ENCODE measurements at places on chromosomes 6 and 20.

- no peak for DNase-seq
Observed at GRCh38 chr6:138776659-138777058, 3.1 kb downstream of the CCDC28A start.

DNA sequence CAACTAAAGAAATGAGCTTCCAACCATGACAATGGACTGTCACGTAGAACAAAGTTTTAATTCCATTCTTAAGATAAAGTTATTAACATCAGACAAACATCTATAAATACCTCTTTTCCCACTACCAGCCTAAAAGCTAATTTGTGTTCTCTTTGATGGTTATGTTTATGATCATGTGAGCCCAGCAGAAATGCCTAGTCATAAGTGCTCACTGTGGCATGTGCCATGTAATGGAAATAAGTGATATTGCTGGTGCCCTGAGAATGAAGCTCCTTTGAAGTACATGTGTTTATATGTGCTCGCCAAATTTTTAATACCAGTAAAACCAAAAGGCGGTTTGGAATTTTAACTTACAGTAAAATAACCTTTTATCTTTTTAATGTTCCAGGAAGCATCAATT is 205.8 kb downstream of the ISM1 start:
- DNase-seq, result no peak

DNA sequence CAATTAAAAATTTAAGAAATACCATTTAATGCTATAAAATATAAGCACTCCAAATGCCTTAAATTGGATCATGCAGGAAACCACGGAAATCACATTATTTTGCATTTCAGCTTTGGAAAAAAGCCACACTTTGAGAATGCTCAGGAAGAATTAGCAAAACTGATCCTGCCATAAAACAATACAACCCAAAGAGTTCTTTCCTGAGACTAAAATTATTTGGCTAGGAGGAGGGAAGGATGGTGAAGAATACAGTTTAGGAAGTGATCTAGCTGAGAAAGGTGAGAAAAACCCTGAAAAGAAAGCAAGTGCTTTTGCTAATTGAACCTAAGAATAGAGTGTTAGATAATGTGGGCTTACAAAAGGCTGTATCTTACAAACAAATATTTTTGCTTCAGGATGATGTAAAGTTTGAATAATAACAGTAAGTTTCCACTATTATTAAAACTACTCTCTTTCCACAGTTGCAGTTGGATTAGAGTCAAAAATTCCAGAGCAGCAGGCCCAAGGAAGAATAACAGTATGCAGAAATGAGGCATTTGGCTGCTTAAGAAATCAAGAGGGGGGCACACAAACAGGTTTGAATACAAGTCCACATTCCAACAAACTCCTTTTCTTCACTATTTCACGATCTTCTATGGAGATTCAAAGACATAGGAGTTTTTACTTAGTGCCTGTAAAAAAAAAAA is 565.4 kb downstream of the RFPL4B start:
- DNase-seq, result no peak

DNA sequence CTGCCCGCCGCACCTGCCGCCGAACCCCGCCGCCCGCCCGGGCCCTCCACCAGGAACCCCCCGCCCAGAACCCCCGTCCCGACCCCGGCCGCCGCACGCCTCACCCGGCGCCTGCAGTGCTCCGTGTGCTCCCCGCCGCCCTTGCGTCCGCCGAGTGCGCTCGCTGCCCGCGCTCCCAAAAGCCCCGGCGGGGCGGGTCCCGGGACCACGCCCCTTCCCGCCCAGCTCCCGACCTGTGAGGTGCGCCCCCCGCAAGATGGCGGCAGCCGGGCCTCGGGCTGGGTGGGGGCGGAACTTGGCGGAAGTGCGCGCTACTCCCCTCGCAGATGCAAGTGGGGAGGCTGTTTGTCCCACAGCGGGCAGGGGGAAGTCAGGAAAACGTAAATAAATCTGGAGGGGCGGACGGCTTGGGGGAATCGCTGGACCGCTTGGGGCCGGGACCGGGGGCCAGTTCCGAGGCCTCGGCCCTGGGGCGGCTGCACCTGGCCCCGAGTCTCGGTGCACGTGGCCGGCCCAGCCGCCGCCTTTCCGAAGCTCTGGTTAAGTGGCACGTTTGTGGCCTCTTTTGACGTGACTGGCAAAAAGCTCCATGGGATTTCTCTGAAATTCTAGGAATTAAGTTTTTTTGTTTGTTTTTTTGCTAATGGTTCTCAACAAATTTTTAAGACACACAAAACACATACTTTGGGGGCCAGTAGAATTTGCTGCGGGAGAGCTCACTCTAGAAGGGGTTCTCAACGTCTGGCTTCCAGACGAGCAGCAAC is at the start of gene EZR:
Gene EZR (minus strand): TSS at position 156 of the 764 bp plus-strand sequence. CDS start 1,275 bp downstream, outside the sequence.
- DNase-seq, result peak; percentile 86

- no peak for DNase-seq
Observed at GRCh38 chr6:131640576-131640975, 3.5 kb downstream of the ENPP3 start.

DNA sequence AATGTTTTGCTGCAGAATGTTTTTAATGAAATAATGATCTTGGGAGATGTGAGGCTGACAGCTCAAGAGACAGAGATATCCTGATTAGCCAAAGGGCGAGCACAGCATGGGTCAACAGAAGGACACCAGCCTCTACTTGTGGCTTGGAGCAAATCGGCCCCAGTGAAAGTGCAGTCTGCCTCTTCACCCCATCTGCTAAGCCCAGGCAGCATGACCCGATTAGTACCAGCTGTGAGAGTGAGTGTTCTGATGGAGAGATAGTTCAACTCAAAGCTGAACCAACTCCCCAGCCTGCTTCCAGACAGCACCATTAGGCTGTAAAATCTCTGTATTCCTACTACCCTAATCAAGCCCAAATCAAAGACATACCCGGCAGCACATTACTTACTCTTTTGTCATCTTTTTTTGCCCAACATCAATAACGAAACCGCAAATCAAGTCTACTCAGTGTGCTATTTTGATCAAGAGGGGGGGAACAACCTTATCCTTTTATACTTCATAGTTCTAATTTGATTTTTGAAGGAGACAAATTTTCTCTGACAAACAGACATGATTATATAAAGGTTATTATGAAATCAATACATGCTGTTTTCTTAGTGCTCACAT is 514.1 kb upstream of the NRSN1 start:
- no peak for DNase-seq

GRCh38 chr6:56062836-56063235 is 184.5 kb downstream of the COL21A1 start:
- no peak for DNase-seq

DNA sequence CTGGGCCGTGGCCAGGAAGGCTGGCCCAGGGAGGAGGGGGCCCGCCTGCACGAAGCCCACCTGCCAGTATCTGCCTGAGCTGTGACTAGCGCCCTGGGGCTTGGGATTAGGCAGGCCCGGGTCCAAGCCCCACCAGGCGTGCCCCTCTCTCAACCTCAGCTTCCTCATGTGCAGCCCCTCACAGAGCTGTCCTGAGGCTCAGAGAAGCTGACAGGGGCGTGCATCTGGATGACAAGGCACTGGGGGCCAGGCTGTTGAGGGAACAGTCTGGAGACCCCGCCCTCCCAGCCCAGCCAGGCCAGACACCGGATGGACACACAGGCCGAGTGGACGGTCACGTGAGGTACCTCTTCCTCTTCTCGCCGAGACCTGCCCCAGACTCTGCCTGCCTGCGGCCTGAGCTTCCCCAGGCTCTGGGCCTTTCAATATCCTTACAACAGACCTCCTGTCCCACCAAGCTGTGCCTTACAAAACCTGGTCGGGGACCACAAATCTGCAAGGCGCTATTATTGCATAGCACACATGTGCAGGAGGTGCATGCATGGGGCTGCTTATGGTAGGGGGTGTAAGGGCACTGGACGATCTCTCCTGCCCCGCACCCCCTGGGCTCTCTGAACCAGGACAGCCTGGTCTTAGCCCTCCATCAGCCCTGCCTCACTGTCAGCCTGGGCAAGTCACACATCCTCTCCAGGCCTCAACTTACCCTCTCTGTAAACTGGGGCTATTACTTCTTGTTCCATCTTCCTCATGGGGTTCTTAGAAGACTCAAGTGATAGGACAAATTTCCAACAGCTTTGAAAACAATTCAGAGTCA is 20.0 kb downstream of the NOL4L start:
- DNase-seq, result peak; percentile 50

GRCh38 chr6:149484733-149485700 is at the start of gene ZC3H12D:
Gene ZC3H12D, minus strand, starts transcription at chr6:149485014. Its CDS starts 10,471 bp downstream, at chr6:149474543.
- DNase-seq, result peak; percentile 59

GRCh38 chr6:69783108-69783507 is 13.7 kb downstream of the LMBRD1 start:
- DNase-seq, result no peak

GRCh38 chr20:41003143-41003935 is 25.3 kb upstream of the TOP1 start:
- DNase-seq, result peak; percentile 70

DNA sequence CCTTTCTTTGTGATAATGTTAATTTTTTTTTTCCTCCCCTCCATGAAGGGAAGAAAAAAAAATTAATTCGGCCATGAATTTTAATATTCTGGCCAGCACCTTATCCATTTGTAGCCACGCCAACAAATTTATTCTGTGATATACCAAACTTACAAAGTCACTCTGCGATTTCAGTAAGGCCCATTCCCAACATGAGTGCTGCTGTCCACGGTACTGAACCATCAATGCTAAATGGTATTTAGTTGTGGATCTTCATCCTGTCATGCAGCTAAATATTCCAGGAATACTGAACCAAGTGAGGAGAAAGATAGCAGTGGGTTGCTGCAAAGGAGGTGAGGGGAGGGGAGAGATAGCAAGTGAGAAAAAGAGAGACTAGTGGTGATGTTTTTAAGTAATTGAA is 19.5 kb upstream of the RSPH4A start:
- DNase-seq, result no peak

DNA sequence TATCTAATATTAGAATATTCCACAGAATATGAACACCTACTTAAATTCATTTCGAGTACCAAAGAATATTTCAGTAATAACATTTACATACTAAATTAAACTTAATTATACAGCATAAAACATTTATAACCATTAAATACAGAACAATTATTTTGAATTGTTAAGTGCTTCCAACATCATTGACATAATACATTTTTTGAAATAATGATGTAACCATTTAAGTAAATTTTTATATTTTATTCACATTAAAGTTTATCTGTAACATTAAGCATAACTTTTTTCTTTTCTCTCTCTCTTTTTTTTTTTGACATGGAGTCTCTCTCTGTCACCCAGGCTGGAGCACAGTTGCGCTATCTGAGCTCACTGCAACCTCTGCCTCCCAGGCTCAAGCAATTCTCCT is 44.5 kb downstream of the FUT9 start:
- no peak for DNase-seq

DNA sequence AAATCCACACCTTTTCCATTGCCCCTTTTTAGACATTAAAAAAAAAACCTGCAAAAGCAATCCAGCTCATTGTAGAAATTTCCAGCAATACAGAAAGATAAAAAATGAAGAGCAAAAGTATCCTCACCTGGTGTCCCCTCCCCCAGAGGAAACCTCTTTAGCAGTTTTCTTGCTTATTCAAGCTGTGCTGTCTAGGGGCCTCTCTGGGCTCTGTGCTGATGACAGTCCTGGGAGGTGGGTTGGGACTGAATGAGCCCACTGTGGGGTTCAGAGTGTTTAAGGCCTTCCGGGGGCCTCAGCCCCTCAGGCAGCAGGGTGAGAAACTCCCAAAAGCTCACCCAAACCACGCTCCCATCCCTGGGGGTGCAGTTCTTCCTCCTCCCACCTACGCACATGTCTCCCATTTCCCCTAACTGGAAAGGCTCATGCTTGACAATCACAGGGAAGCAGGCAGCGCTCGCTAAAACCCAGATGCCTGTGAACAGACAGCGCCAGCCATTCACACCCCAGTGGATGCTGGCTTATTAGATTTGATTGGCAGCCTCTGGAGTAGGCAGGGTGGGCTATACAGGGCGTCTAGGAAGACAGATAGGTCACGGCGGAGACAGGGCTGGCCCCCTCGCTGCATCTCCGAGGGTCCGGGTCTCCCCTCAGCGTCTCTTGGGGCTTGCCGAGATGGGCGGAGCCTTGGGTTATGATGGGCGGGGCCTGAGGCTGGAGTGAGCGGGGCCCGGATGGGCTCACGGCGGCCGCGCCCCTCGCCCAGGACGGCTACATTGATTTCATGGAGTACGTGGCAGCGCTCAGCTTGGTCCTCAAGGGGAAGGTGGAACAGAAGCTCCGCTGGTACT is 4.6 kb downstream of the GUCA1A start:
- DNase-seq, result no peak

Measured in left cardiac atrium (tissue), 4 donors.